ENCODE measurements at places on chromosomes 4 and X.

DNA sequence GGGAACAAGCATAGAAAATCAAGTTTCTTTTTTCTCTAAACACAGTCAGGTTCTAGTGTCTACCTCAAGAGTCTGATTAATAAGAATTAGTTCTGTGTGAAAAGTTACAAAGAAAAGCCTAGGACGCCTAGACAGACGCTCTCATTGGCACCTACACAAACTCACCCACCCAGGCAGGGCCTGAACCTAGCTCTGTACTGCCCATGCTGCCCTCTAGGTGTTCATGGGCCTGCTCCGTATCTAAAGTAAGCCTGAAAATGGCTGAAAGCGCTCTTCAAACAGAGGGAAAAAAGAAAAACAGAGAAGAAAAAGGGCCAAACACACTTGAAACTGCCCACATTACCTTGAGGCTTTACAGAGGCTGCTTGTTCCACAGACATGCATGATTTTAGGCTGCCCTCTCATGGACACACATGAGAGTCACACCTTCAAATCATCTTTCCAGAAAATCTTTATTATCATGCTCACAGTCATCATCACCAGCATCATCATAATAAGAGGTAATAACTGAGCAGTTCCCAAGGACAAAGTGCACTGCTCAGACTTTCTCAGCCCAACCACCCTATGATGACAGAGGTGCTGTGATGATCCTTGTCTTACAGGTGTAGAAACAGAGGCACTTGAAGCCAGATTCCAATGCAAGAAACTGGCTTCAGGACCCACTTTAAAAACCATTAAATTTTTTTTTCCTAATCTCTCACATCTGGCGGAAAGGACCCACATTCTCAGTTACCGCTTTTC lies 49.6 kb downstream of the MAP7D2 start:
- no peak for DNase-seq

GRCh38 chr4:86970447-86971354 lies 35.9 kb downstream of the AFF1 start:
- peak; percentile 38 for DNase-seq

DNA sequence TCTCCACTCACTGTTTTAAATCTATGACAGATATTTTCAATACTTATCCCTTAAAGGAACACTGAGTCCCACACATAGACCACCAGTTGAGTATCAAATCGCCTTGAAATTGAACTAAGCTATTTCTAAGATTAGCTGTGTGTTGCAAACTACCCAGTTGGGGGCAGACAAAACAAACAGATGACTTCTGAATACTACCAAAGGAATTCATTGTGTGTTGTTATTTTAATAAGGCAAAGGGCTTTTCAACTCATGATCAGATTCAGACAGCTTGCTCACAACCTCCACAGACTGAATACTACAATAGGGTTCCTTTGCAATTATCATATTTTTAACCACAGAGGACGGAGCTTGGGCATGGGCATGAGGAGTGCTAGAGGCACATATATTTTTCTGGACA lies 283.0 kb upstream of the GPC4 start:
- DNase-seq = no peak

GRCh38 chr4:137531986-137532868 lies at the start of gene PCDH18:
PCDH18 (minus strand) TSS chr4:137532494; CDS start chr4:137532088, 406 bp downstream.
- DNase-seq = peak; percentile 90

GRCh38 chrX:68690936-68691501 lies 43.6 kb downstream of the STARD8 start:
- no peak for DNase-seq

- no peak for DNase-seq
Measured at GRCh38 chr4:123821861-123822260, 425.3 kb downstream of the SPRY1 start.

DNA sequence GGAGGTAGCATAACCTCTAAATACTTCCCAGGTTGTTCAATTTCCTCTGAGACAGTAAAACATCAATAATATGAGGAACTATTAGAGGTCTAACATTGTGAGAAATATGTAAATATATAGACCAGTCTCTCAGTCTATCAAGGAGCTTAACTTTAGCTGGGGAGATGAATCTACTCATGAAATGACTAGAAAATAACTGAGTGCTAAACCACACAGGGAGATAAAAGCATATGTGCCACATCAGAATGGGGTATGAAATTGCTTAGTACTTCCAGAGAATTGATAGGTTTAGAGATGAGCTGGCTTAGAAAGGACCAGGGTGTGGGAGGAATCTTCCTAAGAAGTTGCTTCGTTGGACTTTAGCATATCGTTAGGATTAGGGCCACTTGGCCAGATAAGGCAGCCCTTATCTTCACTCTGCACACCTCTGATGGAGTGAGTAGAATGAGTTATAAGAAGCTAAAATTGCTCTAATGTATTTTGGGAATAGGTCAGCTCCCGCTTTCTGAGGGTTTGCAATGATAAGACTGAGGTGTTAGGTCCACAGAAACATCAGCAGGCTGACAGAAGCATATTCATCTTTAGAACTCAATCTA lies 299.2 kb downstream of the UNC5C start:
- no peak for DNase-seq

Measured in heart left ventricle (tissue), 16 donors.